Mammary epithelial cell (primary cell): ENCODE measurements at places on chromosomes 12 and 14. TPM values are rescaled to one million over a fixed set of nuclear protein-coding genes. Genes with fewer than 3 reads are reported as not detected.

GRCh38 chr12:107196681-107197080 lies 103.3 kb upstream of the CRY1 start:
- DNase-seq, result no peak

DNA sequence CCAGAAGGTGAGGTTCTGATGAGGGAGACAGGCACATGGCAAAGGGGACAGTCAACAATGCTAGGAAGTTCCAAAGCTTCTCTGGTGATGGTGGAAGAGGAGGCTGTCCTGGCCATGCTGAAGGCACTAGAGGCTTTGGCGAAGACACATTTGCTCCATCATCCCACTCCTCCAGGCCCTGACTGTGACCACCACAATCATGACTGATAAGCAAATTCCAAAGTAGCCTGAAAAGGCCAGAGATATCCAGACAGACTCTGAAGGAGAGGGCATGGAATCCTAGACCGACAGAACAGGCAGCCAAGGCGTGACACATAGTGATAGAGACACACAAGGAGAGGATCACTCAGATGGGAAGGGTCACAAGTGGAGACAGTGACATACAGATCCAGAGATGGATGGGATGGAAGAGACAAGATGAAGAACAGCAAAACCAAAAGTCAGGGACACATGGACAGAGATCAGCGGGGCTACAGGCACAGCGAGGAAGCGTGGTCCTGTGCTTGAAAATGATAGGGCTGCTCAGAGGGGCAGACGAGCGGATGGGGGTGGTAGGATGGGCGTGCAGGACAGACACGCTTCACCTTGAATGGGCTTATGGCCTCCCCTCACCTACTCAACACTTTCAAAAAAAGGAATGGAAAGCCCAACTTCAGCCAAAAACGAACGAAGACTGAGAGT lies 1.3 kb downstream of the ZFHX2 start:
- no peak for DNase-seq

- DNase-seq, result no peak
Observed at GRCh38 chr14:97106609-97107008, 309.4 kb downstream of the VRK1 start.

DNA sequence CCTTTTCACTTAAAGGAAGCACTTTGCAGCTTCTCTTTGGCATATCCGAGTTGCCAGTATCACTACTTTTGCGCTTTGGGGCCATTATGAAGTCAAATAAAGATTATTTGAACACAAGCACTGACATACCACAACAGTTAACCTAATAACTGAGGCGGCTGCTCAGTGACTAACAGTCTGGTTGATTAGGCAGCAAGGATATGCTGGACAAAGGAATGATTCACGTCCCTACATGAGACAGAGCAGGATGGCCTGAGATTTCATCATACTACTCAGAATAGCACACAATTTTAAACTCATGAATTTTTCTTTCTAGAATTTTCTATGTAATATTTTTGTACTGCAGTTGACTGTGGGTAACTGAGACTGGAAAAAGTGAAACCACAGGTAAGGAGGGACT lies 56.9 kb upstream of the E2F7 start:
- DNase-seq, result peak; percentile 92

GRIN2B gene
- not detected for polyA plus RNA-seq
